Hematopoietic multipotent progenitor cell (in vitro differentiated cells): ENCODE measurements at places on chromosomes 5 and 9.

GRCh38 chr5:102294886-102295395 is 1.1 kb downstream of the SLCO4C1 start:
- no peak for DNase-seq

- DNase-seq: no peak
These were observed 117.8 kb downstream of the MEF2C start for GRCh38 chr5:88765171-88765570.

GRCh38 chr9:121837113-121837961 is 185.9 kb downstream of the DAB2IP start:
- no peak for DNase-seq

- DNase-seq: no peak
These were observed 203.5 kb upstream of the RGMB start for GRCh38 chr5:98570010-98570409.

GRCh38 chr5:73437777-73438644 is 10.6 kb downstream of the FOXD1 start:
- no peak for DNase-seq

GRCh38 chr9:38699337-38699736 is 20.6 kb downstream of the FAM240B start:
- DNase-seq: no peak

DNA sequence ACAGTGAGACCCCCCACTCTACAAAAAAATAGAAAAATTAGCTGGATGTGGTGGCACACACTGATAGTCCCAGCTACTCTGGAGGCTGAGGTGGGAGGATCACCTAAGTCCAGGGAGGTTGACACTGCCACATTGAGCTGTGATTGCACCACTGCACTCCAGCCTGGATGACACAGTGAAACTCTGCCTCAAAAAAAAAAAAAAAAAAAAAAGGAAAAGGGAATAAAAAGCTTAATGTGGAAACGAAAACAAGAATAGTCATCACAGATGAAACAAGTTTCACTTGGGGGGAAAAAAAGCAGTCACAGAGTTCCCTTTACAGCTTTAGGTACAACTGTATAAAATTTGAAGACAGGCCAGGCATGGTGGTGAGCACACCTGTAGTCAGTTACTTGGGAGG is 84.2 kb downstream of the FNBP1 start:
- no peak for DNase-seq

- no peak for DNase-seq
These were observed 47.8 kb upstream of the HTR4 start for GRCh38 chr5:148702019-148702596.

- no peak for DNase-seq
These were observed 142.8 kb downstream of the GADD45G start for GRCh38 chr9:89747596-89747995.

DNA sequence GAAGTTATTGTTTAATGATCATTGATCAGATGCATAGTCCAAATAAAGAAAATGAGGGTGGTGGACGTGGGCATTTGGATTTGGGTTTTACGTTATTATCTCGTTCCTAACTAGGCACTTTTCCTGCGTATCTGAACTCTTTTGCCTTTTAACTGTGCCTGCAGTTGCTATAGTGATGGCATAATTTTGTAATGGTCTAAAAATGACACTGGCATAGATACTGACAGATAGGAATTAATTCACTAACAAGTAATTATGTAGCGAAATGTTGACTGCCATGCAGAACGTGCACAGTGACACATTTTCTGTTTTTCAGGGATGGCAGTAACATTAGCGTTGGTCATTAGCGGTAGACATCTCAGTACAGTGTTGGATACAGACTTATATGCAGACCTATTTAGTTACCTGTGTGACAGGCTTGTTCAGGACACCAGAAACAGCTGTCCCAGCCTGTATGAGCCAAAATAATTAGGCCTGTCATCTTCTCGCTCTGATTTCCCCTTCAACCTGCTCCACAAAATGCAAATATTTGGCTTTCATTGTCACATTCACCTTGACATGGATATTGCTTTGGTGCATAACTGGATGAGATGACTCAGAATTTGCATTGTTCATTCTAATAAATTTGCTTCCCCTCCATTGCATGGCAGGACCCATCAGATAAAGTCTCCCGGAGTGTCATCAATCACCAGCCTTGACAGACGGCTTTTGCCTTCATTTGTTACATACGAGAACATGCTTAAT is 413.3 kb upstream of the IRX1 start:
- DNase-seq: no peak

DNA sequence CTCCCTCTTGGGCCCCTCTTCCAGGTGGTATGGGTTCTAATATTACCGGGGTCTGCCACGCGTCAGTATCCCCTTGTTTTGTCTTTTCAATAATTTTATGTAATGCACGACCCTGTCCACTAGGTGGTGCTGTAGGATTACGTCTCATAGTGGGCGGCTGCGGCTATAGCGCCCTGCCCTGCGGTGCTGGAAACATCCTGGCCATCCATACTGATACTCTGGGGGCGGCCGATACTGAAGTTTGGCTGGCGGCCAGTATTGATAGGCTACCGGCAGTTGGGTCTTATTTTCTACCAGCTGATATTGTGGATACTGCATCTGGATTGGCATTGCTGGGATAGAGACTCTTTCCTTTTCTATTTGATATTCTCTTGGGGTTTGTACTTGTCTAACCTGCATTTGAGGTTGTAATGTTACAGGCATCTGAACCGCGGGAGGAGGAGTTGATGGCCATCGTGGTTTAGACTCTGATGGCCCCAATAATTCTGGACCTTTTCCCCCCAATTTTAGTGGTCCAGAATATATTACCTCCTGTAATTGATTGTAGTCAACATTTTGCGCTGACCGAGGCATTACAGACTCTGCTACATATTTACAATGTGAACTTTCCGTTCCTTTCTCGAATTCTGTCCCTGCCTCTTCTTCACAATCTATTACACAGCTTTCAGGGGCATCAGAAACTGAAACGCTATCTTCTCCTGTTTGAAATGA is 3.3 kb upstream of the TMEM141 start:
- DNase-seq: peak; percentile 66

GRCh38 chr9:87650611-87651295 is 75.2 kb upstream of the CTSL start:
- no peak for DNase-seq

DNA sequence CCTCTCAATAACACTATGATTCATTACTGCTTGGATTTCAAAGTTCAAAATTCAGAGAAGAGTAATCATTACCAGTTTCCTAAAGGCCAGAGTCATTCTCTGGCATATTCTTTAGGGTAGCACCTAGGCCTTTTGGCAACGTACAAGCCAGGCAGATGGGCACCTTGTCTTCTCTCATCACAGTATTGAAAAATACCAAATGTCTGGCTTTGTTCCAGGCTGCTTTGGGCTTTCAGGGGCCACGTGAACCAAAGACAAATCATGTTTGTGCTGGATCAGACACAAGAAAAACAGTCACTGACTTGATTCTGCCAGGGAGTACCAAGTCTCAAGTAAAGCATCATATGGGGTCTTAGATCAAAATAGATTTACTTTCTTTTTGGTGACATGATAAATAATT is 15.5 kb downstream of the MEGF9 start:
- DNase-seq: no peak

DNA sequence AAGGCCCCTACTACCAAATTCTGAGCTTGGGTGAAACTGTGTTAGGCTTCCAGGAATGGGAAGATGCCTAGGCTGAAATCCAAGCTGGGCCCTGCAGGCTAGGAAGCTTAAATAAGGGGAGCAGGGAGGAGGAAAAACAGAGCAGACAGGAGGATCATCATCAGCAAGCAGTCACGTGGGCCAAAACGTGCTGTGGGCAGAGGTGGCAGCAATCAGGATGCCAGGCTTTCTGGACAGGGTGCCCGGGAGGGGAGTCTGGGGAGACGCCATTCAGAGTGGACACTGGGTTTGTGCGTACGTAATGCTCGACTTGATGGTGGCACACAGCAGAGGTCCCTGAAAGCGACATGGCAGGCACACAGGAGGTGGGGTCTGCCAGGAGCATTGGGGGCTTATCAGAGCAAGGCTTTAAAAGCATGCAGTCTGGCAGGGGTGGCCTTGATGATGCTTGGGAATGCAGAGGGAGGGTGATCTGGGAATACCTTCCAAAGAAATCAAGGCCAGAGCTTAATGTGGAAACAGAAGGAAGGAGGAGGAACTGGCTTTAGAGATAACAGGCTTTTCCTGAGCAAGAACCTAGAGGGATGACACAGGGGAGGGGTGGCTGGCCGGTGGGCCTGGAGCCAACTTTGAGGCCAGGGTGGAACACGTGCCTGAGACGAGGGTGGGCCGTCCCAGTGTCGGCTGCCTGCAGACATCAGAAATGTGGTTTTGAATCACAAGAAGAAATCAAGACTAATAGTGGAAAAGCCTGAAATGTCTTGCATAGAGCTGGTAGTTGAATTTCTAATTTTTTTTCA is 212.5 kb downstream of the GADD45G start:
- DNase-seq: peak; percentile 31

DNA sequence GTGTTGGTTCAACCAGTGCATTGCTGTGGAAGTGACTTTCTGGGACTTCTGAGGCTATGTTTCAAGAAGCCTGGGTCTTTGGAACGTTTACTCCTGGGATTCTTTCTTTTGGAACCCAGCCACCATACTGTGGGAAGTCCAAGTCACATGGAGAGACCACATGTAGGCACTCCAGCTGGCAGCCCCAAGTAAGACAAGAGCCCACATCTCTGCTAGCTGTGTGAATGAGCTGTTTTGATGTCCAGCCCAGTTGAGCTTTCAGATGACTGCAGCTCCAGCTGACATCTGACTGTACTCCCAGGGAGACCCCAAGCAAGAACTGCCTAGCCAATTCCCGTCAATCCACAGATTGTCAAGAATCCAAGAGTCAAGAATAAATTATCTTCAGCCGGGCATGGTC is 60.1 kb upstream of the SPATA31D4 start:
- no peak for DNase-seq

- DNase-seq: peak; percentile 49
These were observed 965 bp downstream of the PTGDS start for GRCh38 chr9:136978073-136978864.

GRCh38 chr9:10112798-10113197 is 500.0 kb downstream of the PTPRD start:
- DNase-seq: no peak

DNA sequence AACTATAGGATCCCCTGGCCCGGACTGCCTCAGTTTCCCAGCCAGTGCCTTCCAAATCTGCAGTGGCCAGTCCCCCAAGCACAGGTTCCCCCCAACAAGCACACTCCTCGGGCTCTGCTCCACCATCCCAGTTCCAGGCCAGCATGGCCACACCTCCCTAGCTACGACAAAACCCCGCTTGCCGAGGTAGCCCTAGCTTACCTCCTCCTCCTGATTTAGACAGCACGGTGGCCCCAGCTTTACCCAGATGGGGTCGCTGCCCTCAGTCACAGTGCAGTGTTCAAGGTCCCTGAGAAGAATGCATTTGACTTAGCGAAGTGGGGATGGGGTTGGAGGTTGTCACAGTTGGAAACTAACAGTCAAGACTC is 40.8 kb upstream of the GARNL3 start:
- DNase-seq: no peak

GRCh38 chr5:151671950-151672349 is 14.8 kb downstream of the SPARC start:
- no peak for DNase-seq

GRCh38 chr5:151338734-151339133 is 8.6 kb downstream of the SLC36A2 start:
- no peak for DNase-seq

DNA sequence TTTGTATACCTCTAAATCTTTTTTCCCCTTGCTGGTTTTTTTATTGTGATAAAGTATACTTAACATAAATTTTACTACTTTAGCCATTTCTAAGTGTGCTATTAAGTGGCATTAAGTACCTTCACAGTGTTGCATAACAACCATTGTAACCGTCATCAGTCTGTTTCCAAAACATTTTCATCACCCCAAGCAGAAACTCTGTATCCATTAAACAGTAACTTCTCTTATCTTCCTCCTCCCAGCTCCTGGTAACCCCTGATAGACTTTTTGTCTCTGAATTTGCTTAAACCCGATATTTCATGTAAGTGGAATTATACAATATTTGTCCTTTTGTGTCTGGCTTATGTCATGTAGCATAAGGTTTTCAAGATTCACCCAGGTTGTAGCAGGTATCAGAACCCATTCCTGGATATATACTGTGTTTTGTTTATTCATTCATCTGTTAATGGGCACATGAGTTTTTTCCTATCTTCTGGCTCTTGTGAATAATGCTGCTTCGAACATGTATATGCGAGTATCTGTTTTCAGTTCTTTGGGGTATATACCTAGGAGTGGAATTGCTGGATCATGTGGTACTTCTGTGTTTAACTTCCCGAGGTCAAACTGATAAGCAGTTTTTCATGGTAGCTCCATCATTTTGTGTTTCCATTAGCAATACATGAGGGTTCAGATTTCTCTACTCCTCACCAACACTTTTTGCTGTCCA is 66.4 kb downstream of the EHMT1 start:
- DNase-seq: no peak

DNA sequence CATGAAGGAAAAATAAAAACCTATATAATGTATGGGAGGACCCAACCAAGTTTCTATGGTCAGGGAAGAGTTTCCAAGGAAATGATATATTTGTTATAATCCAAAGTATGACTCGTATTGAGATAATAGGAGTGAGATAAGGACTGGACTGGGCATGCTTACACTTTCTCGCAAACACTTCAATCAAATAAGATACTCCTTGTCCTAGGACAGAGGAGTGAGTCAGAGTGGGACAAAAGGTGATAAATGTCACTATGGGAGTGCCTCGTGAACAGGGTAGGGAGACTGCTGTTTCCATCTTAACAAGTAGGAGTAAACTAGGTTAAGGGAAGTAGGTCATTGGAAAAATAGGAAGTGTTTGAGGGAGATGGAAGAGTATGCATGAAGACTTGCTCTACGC is 47.2 kb downstream of the MACIR start:
- no peak for DNase-seq

DNA sequence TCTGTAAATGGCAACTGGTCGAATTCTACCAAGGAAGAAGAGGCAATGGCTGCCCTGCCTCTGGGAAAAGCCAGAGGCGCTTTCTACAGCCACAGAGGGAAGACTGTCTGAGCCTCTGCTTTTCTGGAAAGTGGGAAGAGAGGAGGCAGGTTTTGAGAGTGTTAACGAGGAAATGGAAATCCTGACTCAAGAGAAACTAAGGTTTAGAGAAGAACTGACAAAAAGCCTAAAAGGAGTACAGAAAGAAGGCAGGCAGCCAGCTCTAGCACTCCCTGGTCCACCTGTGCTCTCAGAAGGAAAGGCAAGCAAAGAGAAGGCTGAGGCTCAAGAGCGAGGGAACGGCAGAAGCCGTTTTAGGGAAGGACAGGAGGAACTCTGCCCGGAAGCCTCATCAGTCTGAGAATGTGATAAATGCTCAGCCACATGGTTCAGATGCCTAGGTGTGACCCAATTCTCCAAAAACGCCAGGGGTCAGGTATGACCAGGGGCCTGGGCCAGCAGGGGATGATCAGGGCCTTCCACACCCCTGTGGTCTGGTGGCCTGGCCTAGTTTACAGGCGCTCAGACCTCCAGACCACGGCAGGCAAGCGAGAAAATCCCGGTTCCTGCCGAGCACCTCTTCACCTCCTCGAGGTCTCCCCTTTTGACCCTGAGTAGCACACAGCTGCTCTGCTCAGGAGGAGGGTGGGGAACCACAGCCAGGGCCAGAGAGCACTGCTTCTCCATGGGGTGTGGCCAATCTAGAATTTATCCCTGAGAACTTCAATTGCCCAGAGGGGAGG is 79.9 kb upstream of the FBXW11 start:
- no peak for DNase-seq

- DNase-seq: no peak
These were observed 33.5 kb downstream of the ELOVL7 start for GRCh38 chr5:60810438-60811085.
